Heart left ventricle (tissue), 16 donors: ENCODE measurements at places on chromosomes 4 and X. TPM values are rescaled to one million over a fixed set of nuclear protein-coding genes. Genes with fewer than 3 reads are reported as not detected.
A peak's percentile ranks its signal among the peaks of the same experiment; 100 is the strongest.

GRCh38 chr4:10671366-10671765 lies 13.2 kb downstream of the CLNK start:
- no peak for DNase-seq
- no peak overlapping the region for H3K27ac ChIP-seq
- H3K4me3 ChIP-seq: no peak overlapping the region
- H3K27me3 ChIP-seq: no peaks in the 10 kb centered on the region
- no peaks in the 10 kb centered on the region for H3K36me3 ChIP-seq

DNA sequence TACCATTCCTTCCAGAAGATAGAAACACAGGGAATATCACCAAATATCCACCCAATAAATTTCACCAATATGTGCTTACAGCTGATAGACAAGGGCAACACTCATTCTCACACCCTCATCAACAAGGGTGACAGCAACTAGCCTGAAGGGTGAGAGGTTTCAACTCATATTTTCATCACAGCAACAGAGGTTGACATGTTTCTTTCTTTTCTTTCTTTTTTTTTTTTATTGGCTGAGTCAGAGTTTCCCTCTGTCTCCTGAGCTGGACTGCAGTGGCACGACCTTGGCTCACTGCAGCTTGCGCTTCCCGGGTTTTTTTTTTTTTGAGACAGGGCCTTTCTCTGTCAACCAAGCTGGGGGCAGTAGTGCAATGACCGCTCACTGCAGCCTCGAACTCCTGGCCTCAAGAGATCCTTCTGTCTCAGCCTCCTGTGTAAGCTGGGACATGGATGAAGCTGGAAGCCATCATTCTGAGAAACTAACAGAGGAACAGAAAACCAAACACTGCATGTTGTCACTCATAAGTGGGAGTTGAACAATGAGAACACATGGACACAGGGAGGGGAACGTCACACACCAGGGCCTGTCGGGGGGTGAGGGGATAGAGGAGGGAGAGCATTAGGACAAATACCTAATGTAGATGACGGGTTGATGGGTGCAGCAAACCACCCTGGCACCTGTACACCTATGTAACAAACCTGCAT lies 27.5 kb upstream of the ASMTL start:
- no peaks in the 10 kb centered on the region for H3K27me3 ChIP-seq
- H3K27ac ChIP-seq: peak overlapping the region; percentile 9
- no peak for DNase-seq
- no peak overlapping the region for H3K4me3 ChIP-seq
- no peaks in the 10 kb centered on the region for H3K36me3 ChIP-seq
- peaks cover 7% of the 10 kb centered on the region for H3K4me1 ChIP-seq

DNA sequence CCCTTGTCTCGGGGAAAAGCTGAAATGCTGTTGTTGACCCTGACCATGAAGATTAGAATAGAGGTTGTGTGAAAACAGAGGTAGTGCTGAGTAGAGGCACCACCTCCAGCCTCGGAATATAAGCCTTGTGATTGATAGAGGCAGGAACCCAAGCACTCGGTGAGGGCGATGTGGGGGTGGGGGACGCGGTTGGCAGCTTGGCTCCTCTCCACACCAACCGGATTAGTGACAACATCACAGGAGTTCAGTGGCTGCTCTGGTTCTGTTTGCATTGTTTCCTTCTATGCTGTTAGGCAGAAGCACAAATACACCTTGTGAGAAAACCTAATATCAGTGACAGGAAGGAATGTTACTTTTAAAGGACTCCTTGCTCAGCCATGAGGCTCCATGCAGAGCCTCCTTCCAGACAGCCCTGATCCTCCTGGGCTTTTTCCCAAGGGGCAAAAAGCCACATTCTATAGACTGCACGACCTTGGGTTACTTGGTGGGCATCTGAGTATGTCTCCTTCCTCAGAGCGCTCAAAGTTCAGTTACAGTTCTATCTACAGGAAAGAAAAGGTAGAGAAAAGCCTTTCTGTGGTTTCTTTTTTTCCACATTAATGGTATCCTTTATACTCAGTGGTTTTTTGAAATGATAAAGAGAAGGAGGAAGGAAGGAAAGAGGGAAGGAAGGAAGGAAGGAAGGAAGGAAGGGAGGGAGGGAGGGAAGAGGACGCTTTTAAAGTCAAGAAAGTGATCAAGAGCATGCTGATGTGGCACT lies 150.4 kb upstream of the NOCT start:
- H3K27ac ChIP-seq: no peak overlapping the region
- H3K36me3 ChIP-seq: no peaks in the 10 kb centered on the region
- DNase-seq: no peak
- no peaks in the 10 kb centered on the region for H3K4me1 ChIP-seq
- no peak overlapping the region for H3K4me3 ChIP-seq

DNA sequence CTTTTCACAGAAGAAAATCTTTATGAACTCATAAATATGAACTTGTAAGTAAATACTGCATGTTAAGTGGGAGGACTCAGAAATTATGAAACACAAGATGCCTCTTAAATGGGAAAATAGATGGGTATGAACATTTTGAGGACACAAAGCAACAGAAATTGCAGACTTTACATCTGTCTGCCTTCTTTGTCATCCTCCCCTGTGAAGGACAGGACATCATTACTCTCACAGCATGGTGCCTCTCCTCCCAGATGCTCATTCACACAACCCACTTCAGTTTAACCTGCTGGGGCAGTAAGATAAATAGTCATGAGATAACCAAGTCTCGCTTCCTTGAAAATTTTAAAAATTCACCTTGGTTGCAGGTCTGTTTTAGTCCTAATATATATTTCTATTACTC lies 144.5 kb downstream of the APBB2 start:
- no peak overlapping the region for H3K27ac ChIP-seq
- no peaks in the 10 kb centered on the region for H3K27me3 ChIP-seq
- DNase-seq: no peak
- no peak overlapping the region for H3K4me3 ChIP-seq

DNA sequence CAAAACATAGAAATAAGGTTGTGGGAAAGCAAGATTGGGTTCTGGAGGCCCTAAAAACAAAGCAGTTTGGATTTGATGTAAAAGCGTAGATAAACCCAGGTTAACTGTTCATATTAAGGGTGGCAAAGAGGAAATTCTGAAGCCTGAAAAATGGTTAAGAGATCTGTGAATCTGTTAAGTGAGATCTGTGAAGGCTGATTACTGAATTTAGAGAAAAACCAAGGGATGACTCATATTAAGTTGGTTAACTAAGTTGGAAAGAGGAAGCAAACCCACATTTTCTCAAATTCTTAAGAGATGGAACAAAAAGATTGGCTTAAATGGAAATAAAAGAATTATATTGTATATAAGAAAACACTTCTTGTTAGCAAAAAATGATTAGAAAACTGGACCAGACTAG lies 22.8 kb downstream of the GPAT3 start:
- DNase-seq: no peak
- no peak overlapping the region for H3K4me3 ChIP-seq
- H3K27me3 ChIP-seq: no peaks in the 10 kb centered on the region
- H3K36me3 ChIP-seq: no peaks in the 10 kb centered on the region

- H3K4me1 ChIP-seq: peaks cover 35% of the 10 kb centered on the region
- H3K4me3 ChIP-seq: no peak overlapping the region
- H3K27ac ChIP-seq: peak overlapping the region; percentile 25
- H3K27me3 ChIP-seq: no peaks in the 10 kb centered on the region
- no peak for DNase-seq
These were observed 111.6 kb downstream of the FRYL start for GRCh38 chr4:48668254-48669017.

DNA sequence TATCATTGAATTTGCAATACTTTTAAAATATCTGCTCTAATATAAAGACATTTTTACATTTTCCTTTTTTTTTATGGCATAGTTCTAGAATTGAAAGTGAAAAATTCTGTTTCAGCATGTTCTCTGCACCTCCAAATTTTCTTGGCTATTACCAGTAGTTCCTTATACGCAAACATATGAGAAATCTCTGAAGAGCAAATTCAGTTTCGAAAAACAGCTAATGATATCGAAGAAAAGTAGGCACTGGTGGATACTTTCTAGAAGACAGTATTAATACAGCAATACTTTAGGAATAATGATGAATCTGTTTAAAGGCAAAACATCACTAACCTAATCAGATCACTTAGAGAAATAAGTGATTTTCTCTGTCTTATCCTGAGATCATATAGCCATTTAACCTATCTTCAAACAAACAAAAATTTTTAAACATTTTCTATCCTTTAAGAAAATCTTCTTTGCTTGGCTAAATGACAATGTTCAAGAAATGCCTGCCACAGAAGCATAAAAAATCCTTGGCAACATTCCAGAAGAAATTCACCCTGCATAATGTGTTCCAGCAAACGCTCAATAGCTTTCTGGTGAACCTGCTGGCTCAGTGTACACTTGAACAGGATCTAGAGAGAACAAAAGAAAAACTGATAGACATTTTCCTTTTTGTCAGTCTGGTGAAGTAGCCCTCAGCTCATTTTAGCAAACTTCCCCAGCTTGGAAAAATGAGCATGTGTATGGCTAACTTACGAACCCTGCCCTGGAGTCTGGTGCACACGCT lies 51.2 kb upstream of the KLF3 start:
- H3K27me3 ChIP-seq: no peaks in the 10 kb centered on the region
- DNase-seq: no peak
- H3K27ac ChIP-seq: no peak overlapping the region
- H3K4me3 ChIP-seq: no peak overlapping the region
- peaks cover 16% of the 10 kb centered on the region for H3K4me1 ChIP-seq

DNA sequence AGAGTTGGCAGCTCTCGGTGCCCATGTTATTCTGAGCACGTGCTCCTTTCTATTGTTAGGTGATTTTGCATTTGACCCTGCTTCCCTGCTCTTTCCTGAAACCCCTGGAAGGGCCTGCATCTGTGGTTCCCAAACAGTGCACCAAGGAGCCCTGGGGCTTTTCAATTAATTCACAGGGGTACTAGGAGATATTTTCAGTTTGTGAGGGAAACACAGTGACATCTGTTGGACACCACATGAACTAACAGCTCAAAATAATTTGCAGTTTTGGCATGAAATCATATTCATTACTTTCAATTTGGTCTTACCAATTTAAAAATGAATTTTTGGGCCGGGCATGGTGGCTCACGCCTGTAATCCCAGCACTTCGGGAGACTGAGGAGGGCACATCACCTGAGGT lies 156.6 kb downstream of the GATB start:
- no peak overlapping the region for H3K4me3 ChIP-seq
- H3K36me3 ChIP-seq: no peaks in the 10 kb centered on the region
- no peaks in the 10 kb centered on the region for H3K27me3 ChIP-seq
- no peak overlapping the region for H3K27ac ChIP-seq

DNA sequence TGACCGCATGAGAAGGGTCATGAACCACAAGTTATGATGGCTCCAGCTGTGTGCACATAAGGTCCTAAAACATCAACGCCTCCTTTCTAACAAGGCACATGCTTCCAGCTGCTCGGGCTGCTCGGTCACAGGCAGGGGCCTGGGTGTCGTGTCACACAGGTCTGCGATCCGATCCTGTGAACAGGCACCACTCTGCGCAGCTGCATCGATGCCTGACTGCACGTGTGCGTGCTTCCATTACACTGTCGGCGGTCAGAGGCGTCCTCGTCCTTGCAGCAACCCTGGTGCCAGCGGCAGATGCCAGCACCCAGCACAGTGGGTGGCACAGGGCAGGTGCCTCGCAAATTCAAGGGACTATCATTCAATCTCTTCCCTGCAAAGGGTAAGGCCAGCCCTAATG lies 23.9 kb downstream of the ZFYVE28 start:
- no peak for DNase-seq
- no peaks in the 10 kb centered on the region for H3K36me3 ChIP-seq
- H3K4me3 ChIP-seq: no peak overlapping the region
- no peaks in the 10 kb centered on the region for H3K27me3 ChIP-seq
- no peak overlapping the region for H3K27ac ChIP-seq
- H3K4me1 ChIP-seq: peaks cover 5% of the 10 kb centered on the region

GRCh38 chrX:132022967-132023895 lies at the start of gene STK26:
STK26 (plus strand) TSS chrX:132023302; CDS start chrX:132023618, 316 bp downstream.
- peaks cover 50% of the 10 kb centered on the region for H3K27me3 ChIP-seq
- no peaks in the 10 kb centered on the region for H3K36me3 ChIP-seq
- H3K27ac ChIP-seq: peak within 1 kb of the TSS; percentile 74

DNA sequence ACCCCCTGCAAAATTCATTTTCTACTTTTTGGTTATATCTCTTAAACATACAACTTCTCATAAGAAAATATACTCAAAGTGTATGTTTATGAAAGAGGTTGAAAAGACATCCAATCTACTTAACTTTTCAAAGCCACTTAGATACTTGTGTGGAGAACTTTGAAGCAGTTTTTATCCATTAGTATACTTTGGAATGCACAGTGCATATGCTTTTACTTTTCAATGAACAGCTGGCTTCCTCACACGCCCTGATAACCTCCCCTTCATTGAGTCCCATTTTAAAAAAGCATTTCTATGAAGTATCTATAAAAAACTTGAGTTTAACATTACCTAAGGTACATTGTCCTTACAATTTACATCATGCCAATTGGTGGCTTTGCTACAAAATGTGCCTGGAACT lies 73.8 kb downstream of the VEGFC start:
- no peaks in the 10 kb centered on the region for H3K36me3 ChIP-seq
- no peak overlapping the region for H3K27ac ChIP-seq
- no peaks in the 10 kb centered on the region for H3K27me3 ChIP-seq

DNA sequence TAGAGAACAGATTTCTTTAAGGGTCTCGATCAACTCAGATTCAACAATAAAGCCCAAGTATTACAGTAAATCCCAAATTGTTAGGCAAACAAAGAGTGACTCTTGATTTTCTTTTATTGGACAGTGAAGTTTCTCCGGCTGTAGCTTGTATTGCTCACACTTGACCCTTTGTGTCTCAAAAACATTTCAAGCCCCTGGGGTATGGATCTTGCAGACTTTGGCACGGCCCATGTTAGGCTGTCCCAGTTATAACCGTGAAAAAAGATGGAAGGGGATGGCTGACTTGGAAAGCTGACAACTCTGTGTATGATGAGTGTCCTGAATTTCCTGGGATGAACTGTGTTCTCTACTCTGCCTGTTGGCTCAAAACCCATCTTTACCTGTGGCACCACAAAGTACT lies 356.1 kb downstream of the SLITRK2 start:
- no peak overlapping the region for H3K4me3 ChIP-seq
- no peaks in the 10 kb centered on the region for H3K27me3 ChIP-seq
- H3K36me3 ChIP-seq: no peaks in the 10 kb centered on the region
- no peak for DNase-seq
- no peak overlapping the region for H3K27ac ChIP-seq
- H3K4me1 ChIP-seq: no peaks in the 10 kb centered on the region

- H3K27me3 ChIP-seq: no peaks in the 10 kb centered on the region
- H3K4me1 ChIP-seq: no peaks in the 10 kb centered on the region
- H3K27ac ChIP-seq: no peak overlapping the region
- H3K36me3 ChIP-seq: no peaks in the 10 kb centered on the region
- H3K4me3 ChIP-seq: no peak overlapping the region
These were observed 197.4 kb downstream of the PTTG2 start for GRCh38 chr4:38157592-38157991.

- no peaks in the 10 kb centered on the region for H3K27me3 ChIP-seq
- no peaks in the 10 kb centered on the region for H3K36me3 ChIP-seq
- DNase-seq: no peak
- H3K4me1 ChIP-seq: no peaks in the 10 kb centered on the region
- no peak overlapping the region for H3K27ac ChIP-seq
- H3K4me3 ChIP-seq: no peak overlapping the region
These were observed 114.5 kb upstream of the SLIT2 start for GRCh38 chr4:20137176-20137575.

Gene PTPN13
- 14.3 TPM for total RNA-seq

Gene GAB3
- total RNA-seq: 29.0 TPM

Gene RPL10
- 3,072 TPM for total RNA-seq

Gene HERC5
- 1.3 TPM for total RNA-seq
